IPS-NIHi11 (cell line): ENCODE measurements at places on chromosomes 12 and 14.

DNA sequence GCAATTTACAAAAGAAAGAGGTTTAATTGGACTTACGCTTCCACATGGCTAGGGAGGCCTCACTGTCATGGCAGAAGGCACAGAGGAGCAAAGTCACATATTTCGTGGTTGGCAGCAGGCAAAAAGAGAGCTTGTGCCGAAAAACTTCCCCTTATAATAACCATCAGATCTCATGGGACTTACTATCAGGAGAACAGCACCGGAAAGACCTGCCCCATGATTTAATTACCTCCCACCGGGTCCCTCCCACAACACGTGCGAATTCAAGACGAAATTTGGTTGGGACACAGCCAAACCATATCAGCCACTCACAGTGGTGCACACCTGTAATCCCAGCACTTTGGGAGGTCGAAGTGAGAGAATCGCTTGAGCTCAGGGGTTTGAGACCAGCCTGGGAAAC is 68.5 kb downstream of the FBXL14 start:
- DNase-seq, result no peak

DNA sequence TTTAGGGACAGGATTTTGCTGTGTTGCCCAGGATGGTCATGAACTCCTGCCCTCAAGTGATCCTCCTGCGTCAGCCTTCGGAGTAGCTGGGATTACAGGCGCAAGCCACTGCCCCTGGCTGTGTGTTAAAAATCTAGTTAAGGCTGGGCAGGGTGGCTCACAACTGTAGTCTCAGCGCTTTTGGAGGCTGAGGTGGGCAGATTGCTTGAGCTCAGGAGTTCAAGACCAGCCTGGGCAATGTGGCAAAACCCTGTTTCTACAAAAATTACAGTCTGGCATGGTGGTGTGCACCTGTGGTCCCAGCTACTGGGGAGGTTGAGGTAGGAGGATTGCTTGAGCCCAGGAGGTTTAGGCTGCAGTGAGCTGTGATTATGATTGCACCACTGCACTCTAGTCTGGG is 9.2 kb downstream of the DDIT3 start:
- no peak for DNase-seq

- no peak for DNase-seq
Measured at GRCh38 chr12:62930546-62931425, 4.2 kb downstream of the PPM1H start.

GRCh38 chr12:12902036-12902435 is 10.7 kb downstream of the GPRC5A start:
- no peak for DNase-seq

DNA sequence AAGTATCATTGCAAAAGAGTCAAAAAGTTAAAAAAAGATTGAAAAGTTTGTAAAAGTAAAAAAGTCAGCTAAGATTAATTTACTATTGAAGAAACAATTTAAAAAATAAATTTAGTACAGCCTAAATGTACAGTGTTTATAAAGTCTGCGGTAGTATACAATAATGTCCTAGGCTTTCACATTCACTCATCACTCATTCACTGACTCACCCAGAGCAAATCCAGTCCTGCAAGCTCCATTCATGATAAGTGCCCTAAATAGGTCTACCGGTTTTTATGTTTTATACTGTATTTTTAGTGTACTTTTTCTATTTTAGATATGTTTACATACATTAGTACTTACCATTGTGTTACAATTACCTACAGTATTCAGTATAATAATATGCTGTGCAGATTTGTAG is 43.9 kb upstream of the ABCC9 start:
- DNase-seq, result no peak

- no peak for DNase-seq
Measured at GRCh38 chr14:24928386-24928900, 121.5 kb downstream of the STXBP6 start.

DNA sequence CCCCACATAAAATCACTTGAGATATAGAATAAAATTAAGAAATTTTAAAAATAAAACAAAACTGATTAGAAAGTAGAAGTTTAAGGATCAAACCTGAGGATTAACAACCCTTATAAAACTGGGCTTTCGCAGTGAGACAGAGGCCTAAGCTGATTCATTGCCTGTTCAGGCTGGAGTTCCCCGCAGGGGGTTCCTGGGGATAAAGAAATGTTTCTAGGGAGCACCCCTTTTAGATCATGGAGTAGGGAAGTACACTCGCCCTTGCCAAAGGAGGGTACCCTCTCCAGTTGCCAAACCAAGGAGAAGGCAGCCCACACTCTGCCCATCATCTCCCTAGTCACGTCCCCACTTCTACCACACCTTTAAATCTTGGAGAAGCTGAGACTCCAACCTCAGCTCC is 6.8 kb downstream of the GLIPR1 start:
- DNase-seq, result no peak

GRCh38 chr14:75831952-75832351 is 149.8 kb downstream of the TGFB3 start:
- DNase-seq, result no peak

DNA sequence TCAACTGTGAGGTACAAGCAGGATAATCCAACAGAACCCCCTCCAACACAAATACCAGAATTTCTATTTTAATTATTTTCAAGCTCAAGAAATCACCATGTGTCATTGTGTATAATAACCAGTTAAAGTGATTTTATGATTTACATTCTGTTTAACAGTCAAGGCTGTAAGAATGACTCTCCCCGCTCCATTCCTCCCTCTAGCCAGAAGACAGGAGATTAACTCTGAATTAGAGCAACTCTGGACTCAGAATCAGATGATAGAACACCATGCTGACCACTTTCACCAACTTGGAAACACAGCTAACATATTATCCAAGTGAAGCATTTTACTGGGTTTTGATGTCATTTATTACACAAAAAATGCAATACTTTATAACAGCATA is 71.9 kb downstream of the ATP2B1 start:
- no peak for DNase-seq

- DNase-seq, result no peak
Measured at GRCh38 chr12:111437816-111438454, 32.2 kb downstream of the SH2B3 start.

DNA sequence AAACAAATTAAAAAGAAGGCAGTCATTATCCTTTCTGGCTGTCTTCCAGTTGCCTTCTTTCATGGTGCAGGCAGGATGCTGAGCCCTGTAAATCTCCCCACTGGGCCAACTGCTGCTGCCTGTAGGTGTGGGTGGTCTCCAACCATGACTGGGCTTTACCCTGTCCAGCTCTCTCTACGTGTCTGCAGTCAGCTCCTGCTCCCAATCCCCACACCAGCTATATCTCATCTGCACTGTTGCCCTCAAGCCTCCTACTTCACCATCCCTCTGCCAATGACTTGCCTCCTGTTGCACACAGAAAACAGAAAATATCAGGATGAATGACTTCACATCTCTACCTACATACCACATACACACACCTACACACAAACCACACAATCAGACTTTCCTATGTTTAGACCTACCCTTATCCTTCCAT is 39.7 kb upstream of the PSMA6 start:
- no peak for DNase-seq

DNA sequence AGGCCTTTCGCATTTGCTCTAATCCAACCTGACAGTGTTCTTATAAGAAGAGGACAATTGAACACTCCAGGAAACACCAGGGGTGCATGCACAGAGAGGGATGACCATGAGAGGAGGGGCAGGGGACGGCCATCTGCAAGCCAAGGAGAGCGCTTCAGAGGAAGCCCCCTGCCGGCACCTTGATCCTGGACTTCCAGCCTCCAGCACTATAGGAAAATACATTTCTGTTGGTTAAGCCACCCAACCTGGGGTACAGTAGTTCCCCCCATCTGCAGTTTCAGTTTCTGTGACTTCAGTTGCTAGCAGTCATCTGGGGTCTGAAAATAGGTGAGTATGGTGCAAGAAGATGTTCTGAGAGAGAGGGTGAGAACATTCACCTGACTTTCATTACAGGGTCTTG is 64.7 kb downstream of the CLMN start:
- DNase-seq, result no peak

- DNase-seq, result peak; percentile 69
Measured at GRCh38 chr14:105144666-105145380, 23.8 kb downstream of the JAG2 start.

DNA sequence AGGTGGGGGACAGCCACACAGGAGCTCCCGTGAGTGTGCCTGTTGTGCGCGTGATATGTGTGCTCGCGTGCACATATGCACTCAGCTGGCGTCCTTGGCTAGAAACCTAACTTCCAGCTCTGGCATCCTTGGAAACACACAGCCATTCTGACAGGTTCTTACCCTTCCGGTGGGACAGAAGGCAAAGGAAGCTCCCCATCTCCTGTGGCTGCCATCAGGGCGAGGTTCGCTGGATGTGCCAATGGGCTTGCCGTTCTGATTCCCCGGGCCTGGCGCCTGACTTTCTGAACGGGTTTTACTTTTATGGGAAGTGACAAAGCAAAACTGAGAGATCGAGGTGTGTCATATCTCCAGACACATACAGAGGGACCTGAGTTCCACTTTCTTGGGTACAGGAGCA is 124.7 kb downstream of the PAPOLA start:
- no peak for DNase-seq

DNA sequence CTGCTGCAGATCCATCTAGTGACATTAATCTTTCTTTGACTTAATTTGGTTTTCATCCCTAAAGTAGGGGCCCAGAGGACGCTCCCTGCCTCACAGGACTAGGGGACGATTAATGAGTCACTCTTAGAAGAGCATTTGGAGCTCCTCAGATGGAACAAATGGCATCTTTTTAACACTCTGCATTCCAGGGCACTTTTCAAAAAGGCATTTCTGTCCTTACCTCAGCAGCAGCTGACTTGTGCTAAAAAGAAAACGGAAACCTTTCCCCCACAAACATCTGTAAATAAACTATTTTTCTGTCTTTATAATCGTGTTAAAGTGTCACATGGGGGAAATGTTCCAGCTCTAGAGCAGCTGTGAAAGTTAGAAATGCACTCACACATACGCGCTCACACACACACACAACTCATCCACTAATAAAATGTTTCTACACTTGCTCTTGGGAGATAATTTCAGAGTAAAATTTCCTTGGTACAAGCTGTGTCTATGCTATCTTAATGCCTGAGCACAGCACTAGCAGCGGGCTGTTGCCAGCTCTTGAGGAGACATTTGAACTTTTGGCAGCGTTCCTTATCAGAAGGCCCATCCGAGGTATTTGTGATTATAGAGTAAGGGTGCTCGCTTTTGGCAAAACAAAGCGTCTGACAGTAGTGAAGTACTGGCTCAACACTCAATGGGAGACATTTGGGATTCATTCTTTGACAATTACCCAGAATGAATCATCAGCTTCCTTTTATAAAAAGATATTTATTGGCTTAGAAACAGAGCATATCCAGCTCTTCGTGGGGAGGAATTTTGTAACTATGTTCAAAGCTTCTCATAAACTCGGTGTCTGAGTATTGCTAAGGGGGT is 141.3 kb downstream of the PLXNC1 start:
- no peak for DNase-seq

GRCh38 chr12:1590221-1590979 is 4.0 kb downstream of the FBXL14 start:
- peak; percentile 74 for DNase-seq

- DNase-seq, result no peak
Measured at GRCh38 chr12:131716282-131716681, 5.4 kb downstream of the SFSWAP start.

DNA sequence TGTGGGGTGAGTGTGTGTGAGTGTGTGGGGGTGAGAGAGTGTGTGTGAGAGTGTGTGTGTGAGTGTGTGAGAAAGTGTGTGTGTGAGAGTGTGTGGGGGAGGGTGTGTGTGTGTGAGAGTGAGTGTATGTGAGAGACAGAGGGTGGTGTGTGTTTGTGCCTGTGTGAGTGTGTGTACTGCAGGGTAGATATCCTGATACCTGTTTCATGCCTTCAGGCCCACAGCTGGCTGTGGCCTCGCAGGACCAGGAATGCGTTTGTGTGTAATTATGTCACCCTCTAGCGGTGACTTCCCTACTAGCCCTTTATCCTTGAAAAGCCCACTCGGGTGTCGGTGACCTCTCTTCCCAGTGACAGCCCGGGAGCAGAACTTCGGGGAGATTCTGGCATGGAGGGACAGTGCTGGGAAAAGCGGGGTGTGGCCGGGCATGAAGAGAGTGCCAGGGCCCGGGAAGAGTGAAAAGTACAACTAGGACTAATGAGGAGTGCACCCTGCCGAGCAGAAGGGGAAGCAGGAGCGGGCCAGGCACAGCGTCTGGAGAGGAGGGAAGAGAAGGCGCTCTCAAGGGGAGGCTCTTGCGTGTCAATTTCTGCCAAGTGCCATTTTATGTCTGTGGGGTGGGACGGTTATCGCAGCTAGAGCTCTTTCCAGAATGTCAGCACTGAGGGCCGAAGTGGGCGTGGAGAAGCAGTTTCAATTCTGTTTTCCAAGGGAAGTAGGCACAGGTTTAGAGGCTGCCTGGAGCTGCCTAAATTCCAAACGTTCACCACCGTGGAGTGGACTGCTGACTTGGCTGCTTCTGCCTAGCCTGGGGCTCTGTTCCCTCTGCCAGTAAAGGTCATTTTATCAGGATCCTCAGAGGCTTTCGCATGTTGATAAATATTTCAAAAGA is 11.0 kb upstream of the FBXL14 start:
- DNase-seq, result peak; percentile 75

DNA sequence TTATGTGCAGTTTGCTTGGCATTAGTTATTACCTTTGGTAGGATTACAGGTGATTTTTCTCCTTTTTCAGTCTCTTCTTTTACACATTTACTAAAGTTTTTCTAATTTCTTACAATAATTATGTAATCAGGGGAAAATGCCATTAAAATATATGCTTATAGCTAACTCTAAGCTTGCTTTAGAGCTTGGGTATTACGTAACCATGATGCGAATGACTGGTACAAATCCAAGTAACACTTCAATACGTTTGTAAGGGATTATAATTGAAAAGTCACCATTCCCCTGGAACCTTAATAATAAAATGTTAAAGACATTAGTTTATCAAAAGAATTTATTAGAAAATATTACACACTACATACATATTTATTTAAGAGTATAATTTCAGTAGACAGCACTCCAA is 71.6 kb downstream of the SCAF11 start:
- no peak for DNase-seq

DNA sequence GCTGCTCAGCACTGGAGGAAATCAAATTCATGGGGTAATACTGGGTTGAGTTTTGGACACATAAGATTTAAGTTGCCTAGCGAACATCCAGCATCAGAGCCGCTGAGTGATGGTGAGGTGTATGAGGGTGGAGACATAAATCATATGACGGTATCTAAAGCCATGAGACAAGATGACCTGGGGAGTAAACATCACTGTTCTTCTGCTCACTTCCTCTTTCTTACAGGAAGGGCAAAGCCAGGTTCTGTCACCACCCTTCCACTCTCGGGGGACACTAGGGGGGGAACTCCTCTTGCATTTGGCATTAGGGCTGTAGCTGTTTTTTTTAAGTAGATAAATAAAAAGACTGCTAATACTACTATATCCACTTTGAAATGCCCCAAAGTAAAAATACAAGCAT is 24.0 kb downstream of the PRDM4 start:
- DNase-seq, result no peak
